ENCODE measurements at places on chromosomes 6 and 20.

DNA sequence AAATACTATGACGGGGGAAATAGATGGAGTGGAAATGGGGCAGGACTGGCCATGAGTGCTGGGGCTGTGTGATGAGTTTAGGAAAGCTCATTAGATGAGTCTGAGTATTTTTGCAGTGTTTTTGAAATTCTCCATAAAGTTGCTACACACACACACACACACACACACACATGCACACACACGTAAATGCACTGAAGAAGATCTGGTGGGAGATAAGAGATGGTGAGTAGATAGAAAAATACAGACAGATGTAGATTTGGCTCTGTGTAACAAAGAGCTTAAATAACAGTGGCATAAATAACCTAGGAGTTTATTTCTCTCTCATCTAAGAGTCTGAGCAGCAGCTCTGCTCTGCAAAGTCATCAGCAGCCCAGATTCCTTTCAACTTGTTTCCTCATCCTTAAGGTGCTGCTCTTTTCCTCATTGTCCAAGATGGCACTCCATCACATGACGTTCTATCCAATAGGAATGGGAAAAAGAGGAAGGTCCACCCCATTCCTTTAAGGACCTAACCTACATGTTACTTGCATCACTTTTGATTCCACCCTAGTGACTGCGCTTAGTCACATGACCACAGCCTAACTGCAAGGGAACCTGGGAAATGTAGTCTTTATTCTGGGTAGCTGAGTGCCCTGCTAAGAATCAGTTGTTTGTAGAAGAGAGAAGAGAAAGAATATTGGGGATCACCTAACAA, 76.4 kb downstream of the EYA2 start:
- no peak for DNase-seq

DNA sequence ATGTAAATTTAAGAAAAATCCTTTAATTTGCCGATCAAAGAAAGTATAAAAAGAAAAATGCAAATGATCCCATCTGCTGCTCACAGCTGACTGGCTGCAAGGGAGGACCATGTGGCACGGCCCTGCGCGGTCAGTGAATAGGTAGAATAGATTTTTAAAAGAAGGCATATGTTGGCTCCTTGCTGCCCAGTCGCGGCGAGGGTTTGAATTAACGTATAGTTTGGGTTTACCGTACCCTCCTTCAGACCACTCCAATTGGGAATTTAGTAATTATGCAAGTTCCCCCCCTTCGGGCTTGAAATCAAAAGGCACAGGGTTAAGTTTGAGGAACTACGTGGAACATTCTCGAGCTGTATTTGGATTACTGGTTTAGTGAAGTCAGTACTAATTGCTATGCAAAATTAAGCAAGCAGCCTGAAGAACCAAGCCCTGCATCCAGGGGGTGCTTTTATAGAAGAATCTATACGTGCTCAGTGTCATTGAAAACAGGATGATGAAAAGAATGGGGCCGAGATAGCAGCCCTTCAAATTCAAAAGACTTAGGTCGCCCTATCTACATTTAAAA, 1.1 kb upstream of the BEND3 start:
- DNase-seq: no peak

- no peak for DNase-seq
Measured at GRCh38 chr6:167998215-167998614, 744 bp downstream of the KIF25 start.

GRCh38 chr6:57147401-57147800, 24.7 kb upstream of the BAG2 start:
- DNase-seq: no peak

GRCh38 chr6:16818992-16819626, 57.8 kb upstream of the ATXN1 start:
- DNase-seq: no peak

GRCh38 chr6:134288538-134289203, 29.2 kb downstream of the SGK1 start:
- peak; percentile 84 for DNase-seq

All from BJ (cell line).